AG10803 (cell line): ENCODE measurements at places on chromosomes 2 and 18.
A peak's percentile ranks its signal among the peaks of the same experiment; 100 is the strongest.

DNA sequence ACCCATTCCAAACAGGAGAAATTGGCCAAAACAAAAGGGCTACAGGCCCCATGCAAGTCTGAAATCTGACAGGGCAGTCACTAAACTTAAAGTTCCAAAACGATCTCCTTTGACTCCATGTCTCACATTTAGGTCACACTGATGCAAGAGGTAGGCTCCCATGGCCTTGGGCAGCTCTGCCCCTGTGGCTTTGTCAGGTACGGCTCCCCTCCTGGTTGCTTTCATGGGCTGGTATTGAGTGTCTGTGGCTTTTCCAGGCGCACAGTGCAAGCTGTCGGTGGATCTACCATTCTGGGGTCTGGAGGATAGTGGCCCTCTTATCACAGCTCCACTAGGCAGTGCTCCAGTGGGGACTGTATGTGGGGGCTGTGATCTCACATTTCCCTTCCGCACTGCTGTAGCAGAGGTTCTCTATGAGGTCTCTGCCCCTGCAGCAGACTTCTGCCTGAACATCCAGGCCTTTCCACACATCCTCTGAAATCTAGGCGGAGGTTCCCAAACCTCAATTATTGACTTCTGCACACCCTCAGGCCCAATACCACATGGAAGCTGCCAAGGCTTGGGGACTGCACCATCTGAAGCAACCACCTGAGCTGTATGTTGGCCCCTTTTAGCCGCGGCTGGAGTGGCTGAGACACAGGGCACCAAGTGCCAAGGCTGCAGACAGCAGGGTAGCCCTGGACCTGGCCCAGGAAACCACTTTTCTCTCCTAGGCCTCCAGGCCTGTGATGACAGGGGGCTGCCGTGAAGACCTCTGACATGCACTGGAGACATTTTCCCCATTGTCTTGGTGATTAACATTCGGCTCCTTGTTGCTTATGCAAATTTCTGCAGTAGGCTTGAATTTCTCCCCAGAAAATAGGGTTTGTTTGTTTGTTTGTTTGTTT lies 28.7 kb downstream of the PARD6G start:
- no peak for DNase-seq

DNA sequence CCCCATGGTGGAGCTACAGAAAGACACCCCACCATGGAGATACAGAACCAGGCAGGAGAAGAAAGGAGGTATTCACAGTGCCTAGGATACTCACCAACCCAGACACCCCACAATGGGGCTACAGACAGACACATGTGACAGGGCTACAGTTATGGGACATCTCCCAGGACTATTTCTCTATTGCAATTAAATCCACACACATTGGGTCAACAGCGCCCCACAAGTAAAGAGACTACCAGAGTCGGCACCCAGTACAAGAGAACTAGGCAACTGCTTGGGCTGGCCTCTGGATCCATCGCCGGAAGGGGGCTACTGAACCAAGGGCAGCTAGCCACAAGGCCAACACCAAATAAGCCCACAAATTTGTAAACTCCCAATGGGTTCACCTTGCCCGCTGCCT lies 310.1 kb upstream of the NCKAP5 start:
- no peak for DNase-seq

- peak; percentile 13 for DNase-seq
These were observed 167.5 kb downstream of the ALK start for GRCh38 chr2:29753671-29754444.

GRCh38 chr2:241201445-241202267 lies 13.2 kb downstream of the ANO7 start:
- no peak for DNase-seq

DNA sequence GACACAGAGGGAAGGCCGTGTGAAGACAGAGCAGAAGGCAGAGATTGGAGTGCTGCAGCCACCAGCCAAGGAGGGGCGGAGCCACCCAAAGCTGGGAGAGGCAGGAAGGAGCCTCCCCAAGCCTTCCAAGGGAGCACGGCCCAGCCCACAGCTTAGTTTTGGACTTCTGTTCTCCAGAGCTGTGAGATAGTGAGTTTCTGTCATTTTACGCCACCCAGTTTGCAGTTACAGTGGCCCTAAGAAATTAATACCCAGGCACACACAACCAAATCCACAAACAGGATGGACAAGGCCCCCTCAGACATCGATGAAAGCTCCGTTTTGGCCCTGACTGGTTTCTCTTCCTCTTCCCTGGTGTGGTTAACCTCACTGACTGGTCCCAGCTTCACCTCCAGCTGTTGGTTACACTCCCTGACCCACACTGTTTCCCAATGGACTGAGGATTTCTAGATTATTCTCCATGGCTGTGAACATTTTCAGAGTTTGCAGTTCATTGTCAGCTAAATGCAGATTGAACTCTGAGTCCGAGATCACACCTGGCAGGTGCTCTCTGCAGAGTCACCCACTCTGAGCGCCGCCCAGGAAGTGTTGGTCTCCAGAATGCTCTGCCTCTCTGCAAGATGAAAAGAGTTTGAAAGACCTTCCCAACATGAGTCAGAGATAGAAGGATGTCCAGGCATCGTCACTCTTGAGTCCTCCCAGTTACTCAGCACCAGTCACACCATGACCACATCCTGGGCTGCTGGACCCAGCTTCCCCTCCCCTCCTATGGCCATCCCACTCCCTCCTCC lies 100.2 kb downstream of the TWIST2 start:
- DNase-seq = peak; percentile 88

DNA sequence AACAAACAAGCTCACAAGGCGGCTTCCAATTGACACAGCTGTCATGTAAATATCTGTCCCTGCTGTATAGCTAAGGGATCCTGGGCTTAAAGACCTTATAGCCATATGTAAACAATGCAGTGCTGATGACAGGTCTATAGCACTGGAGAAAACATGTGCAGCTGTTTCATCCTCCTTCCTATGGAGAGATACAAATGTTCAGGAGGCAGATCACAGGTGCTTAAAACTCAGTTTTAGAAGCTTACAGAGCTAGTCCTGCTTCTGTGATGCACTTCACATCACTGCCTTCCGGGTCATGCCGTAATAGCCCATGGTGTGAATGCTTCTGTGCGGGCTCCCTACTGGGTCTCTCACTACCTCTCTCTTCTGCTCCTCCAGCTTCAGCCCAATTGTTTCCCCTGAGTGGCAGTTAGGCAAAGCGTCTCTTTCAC lies 262.4 kb upstream of the CHST9 start:
- DNase-seq = no peak

DNA sequence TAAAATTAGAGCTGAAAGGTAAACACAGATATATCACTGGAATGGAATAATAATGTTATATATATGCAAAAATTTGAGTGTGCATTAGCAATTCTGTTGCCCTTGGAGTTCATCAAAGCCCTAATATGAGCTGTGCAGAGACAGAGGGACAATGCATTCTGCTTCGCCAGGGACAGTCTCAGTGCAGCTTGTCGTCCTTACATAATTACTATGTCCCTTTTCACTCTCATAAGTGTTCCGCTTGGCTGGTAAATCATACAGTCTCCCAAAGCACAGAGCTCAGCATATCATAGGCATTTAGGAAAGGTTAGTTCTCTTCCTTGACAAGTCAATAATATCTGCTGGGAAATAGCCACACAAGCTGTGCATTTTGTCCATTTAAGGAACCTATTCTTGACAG lies 30.7 kb downstream of the MAPK4 start:
- DNase-seq = no peak

DNA sequence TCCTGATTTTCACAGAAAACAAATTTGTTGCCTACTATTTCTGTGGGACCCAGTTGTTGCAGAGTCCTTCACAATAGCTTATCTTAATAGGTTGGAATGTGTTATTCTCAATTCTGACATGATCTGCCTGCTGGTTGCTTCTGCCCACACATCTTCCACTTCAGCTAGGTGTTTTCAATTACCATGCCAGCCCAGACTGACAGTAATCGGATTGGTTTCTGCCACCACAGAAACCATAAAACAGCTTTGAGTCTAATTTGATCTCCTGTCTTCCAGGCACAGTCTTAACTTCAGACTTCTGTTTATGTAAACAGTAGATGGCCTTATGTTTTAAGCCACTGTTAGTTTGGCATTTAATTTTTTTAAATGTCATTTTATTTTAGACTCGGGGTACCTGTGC lies 248.2 kb upstream of the RBMS1 start:
- no peak for DNase-seq

DNA sequence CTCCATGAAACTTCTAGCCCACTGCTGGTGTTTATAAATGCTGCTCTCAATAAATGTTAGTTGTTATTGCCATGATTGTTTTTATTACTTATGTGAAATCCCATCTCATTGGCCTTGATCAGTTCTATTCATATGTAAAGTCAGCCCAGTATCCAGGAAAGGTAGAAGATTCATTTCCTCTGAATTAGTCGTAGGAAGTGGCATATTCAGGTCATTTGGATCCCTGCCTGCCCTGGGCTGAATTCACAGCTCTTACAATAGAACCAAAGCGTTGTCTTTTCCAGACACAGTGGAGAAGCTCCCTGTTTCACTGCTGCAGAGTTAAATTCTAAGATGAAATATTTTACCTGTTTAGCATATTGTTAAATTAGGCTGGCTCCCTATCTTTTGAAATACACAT lies 70.3 kb downstream of the MAIP1 start:
- no peak for DNase-seq

GRCh38 chr18:22455425-22456115 lies 37.9 kb upstream of the CTAGE1 start:
- DNase-seq = no peak

DNA sequence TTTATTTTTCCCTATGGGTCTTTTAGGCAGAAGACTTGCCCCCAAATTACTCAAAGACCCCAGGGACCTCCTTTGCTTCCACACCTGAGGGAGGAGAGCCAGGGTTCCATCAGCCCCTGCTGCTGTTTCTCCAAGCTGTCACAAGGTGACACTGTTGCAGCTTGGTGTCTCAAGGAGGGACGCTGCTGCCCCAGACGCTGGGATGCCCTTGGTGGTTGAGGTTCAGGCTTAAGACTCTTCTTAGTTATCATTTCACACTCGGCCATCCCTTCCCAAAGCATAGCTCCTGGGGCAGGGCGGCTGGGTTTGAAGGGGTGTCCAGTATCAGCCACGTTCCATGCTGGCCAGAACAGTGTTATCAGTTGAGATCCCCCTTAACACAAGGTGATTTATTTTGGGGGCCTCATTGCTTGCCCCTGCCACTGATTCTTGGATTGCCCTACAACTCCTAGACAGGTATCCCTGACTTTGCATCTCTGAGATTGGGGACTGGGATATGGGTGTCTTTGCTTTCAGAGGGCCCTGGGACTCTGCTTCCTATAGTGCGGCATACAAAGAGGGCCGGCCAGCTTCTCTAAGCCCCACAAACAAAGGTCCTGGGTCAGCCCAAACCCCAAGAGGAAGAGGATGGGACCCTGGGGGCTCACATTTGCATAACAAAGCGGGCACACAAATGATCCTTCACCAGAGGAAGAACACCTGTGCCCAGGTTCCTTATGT lies 22.7 kb downstream of the GPR55 start:
- DNase-seq = peak; percentile 63

GRCh38 chr2:57867730-57868129 lies 178.9 kb upstream of the VRK2 start:
- no peak for DNase-seq

DNA sequence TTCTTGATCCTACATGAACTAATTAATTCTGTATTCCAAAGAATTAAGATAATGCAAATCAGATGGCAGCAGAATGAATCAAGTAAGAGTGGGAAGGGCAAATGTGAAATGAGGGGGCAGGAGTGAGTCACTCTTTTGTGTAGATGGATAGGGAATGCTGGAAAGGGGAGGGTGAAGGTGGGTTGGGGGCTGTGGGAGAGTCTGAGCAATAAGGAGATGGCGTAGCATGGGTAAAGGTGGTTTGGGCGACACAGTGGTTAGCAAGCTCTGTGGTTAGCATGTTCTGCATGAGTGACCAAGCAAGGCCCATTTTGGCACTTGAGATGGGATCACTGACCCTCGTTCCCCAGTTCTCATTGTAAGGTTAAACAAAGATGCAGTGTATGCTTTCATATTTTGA lies 20.4 kb downstream of the GPD2 start:
- DNase-seq = no peak
